Activated naive CD4-positive, alpha-beta T cell treated with Interleukin-2 at 50 U/mL for 16 hours (primary cell): ENCODE measurements at places on chromosomes 13 and 19.

DNA sequence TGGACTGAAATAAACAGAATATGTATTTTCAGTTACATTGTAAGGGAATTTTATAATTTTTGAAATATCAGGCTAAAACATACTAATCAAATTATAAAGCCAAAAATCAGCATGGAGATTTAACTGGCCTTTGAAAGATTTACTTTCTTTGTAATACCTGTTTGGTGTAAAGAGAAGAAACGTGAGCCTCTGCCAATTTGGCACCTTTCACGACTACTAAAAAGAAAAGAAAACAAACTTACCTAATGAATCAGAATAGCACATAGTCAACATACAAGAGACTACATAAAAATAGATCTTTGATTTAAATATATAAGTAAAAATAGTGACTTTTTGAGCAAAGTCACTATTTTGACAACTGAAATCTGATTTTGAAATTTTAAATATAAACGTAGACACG, 87.4 kb downstream of the RBM26 start:
- DNase-seq = no peak

DNA sequence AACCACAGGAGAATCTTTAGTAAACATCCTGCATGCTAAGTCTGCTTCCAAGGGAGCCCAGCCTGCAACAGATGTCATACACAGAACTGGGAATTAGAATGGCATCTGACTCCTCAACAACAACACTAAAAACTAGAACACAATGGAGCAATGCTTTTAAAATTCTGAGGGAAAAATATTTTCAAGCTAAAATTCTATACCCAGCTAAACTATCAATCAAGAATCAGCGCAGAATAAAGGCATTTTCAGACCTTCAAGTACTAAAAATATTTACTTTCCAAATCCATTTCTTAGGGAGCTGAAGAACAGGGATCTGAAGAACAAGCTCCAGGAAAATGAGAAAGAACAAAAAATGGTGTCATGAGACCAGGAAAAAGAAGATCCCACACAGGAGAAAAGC, 46.9 kb upstream of the CHST8 start:
- no peak for DNase-seq

DNA sequence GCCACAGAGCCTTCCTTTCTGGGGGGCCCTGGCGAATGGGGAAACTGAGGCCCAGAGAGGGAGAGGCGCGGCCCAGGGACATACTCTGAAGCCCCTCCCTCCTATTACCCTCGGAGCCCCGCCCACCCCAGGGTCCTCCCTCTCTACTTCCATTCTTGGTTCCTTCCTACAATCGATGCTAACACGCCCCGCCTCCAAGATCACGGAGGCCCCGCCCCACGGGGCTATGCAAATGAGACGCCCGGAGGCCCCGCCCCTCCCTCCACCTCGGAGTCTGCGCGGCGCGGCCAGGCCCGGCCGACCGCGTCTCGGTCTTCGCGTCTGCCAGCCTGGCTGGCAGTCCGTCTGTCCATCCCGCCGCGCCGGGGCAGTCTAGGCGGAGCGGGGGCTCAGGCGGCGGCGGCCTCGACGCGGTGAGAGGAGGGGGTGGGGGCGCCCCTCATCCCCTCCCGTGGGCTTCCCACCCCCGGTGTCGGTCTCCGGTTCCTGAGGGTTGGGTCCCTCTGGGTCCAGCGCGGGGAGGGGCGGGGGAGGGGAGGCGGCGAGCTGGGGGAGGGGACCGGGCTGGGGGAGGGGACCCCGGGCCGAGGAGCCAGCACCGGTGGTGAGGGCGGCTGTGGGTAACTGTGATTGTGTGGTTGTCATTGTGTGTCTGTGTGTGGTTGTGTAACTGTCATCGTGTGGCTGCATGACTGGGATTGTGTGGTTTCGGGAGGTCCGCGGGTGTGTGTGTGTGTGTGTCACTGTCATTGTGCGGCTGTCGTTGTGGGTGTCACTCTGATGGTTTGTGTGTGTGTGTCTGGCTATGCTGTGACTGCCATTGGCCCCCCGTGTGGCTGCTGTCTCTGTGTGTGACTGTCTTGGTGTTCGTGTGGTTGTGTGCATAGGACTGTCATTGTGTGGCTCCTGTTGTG, at the start of gene PLPPR2:
PLPPR2 (plus strand) TSS at position 273 of the 914 bp plus-strand sequence. CDS start 2,242 bp downstream, outside the sequence.
- peak; percentile 84 for DNase-seq

DNA sequence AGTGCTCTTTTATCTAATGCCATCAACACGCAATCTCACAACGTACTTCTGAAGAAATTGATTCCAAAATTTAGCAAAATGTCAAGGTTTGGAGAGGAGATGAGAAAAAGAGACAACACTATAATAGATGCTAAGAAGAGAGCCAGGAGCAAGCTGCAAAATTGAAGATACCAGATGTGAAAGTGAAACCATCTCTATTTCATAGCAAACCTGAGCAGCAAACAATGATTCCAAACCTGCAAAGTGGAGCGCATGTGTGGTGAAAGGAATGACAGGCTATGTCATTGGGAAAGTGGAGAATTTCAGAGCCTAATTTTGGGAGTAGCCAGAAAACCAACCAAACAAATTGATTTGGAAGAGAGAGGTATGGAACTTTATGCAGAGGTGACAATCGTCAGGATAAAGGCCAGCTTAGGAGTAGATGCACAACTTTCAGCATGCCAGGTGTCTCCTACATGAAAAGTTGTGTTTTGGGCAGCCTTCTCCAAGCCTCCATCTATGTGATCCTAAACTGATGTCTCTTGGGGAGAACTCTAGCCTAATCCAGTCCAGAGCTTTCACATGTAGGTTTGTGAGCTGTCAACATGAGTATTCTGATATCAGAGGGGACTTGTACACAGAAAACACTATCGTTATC, 158.4 kb upstream of the FNDC3A start:
- DNase-seq = no peak

DNA sequence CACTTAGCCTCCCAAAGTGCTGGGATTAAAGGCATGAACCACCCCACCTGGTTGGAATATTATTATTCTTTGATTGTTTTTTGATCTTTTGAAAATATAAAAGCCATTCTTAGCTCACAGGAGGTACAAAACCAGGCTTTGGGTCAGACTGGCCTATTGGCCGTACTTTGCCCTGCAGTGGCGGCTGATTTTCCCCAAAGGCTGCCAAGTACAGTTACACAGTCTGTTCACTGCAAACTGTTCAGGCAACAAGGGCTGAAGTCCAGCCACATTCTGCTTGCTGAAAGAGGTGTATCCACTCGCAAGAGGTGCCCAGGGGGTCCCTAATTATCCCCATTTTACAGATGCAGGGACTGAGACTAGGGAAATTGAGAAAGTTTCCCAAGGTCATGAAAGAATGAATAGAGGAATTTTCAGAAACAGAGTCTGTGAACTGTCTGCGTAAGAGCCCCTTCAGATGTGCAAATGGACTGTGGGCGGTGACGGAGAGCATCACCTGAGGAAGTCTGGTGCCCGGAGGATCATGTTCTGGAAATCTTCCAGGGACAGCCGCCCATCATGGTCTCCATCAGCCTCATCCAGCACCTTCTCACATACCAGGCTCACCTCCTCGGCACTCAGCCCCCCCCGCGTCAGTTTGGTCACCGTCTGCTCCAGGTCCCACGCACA, 9.0 kb downstream of the CIB3 start:
- DNase-seq = no peak

DNA sequence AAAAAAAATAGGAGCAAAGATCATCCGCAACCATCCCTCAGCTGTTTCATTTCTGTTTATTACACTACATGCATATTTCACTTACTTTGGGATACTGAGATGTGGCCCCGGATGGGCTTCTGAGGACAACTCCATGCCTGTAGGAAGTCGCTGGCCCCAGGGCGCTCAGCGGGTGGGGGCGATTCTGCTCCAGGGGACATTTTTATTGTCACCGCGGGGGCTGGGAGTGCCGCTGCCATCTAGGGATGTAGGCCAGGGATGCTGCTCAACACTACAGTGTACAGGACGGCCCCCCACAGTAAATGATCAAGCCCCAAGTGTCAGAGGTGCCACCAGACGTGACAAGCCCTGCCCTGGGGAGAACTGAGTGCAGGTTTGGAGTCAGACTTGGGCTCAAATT, 6.4 kb upstream of the BST2 start:
- DNase-seq = no peak

- no peak for DNase-seq
Observed at GRCh38 chr13:59533561-59534555, 629.9 kb downstream of the DIAPH3 start.

DNA sequence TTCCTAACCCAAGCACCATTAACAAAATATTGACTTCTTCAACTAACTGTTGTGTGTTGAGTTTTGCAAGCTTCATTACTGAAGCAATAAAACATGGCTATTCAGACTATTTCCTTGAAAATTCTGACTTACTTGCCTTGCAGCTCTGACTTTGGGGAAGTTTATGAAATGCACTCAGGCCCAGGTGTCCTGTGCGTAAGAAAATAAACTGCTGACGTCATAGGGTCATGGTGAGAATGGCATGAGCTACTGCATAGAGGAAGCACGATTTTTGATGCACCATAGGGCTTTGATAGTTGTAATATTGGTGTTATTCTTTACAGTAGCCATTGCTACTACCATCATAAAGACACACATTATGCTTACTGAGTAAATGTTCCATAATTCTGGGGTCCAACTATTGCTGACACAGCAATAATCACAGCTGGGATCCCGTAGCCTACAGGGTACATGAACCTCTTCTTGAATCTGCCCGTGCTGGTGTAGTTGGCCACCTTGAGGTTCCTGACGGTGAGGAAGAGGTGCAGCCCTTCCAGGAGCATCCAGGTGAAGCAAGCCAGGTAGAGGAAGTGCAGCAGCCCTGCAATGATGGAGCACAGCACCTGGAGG, 57.9 kb downstream of the MBD3L2B start:
- no peak for DNase-seq

DNA sequence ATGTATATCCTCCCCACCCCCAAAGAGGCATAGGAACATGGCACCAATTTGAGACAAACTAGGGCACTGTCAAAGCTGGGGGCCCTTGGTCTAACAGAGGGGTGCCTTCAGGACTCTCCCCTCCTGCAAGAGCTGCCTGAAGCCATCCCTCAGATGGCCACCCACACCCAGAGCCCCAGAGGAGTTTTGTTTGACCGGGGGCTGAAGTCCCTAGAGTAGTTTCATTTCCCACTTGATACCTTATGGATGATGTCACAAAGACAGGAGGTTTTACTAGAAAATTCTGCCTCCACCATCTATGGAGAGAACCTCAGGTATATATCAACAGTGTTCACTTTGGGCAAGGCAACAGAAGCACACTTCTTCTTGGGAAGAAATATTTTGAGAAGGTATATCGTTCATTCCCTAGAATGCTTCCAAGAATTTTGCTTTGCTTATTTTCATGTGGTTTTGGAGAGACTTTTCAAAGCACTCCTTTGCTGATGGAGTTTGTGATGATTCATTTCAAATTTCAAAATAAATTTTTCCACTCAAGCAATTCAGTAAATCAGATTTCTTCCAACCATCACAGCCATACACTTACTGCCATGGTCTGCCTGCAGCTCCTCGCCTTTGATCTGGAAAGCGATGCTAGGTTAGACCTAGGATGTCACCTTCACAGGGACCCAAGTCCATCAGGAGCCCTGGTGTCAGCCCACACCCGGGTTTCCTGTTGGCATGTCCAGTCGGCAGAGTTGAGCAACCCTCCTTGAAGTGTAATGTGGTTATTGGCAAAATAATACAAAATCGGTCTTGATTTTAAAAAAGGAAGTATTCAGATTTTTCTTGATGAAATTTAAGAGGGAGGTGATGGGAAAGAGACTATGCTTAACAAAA, 207.0 kb downstream of the SHISA2 start:
- no peak for DNase-seq

DNA sequence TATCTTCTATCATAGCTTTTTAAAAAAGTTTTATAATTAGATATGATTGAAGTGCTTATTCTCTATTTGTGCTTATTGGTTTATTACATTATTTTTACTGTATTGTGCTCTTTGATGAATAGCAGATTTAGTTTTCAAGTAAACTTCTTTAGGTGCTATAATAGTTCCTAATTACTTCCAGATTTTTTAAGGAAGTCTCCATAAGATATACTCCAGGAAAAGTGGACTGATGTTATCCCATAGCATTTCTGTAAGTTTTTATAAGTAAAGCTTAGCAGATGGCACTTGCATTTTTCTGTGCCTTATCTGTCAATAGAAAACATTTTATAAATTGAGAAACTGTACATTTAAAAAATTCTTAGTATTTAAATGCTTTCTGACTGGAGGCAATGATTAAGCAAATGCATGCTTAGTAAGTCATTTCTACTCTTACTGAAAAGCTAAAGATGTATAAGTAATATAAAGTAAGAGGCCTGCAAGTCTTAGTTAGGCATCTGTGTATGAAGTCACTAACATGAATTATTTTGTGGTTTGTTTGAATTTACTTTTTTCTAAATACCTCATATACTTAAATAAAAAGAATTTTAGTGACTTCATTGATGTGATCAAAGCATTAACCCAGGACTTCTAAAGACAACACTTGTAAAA, 182.8 kb downstream of the MAB21L1 start:
- no peak for DNase-seq

GRCh38 chr19:41131186-41131585, 17.0 kb downstream of the CYP2F1 start:
- no peak for DNase-seq

DNA sequence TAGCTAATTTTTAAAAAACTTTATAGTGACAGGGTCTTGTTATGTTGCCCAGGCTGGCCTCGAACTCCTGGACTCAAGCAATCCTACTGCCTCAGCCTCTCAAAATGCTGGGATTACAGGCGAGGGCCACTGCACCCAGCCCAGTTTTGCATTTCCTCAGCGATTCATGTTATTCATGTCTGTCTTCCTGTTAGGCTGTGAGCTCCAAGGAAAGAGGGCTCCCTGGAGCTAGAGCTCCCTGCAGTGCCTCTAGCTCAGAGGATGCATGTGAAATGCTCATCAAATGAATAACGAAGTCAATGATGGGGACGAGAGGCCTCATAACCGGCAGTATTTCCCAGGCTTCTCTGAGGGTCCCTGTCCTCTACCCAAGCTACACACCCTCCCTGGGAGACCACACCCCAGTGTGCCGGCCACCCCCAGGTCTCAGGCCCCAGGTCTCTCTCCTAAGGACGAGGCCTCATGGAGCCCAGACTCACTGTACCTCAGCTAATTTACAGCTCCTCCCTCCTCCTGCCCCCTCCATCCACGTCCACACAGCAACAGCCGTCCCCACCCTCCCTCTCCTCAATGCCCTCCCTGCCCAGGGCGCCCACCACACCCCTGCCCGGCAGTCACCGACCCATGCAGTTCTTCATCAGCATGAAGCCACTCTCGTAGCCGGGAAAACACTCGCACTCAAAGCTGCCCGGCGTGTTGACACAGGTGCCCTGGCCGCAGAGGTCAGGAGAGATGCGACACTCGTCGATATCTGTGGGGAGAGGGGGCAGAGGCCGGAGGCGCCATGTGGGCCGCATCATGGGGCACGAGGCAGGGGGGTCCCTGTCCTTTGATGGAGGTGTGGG, 28.5 kb downstream of the FBN3 start:
- DNase-seq = no peak

- DNase-seq = no peak
Observed at GRCh38 chr13:77360032-77360685, 33.3 kb upstream of the MYCBP2 start.
